ENCODE measurements at places on chromosomes 2 and 18.

DNA sequence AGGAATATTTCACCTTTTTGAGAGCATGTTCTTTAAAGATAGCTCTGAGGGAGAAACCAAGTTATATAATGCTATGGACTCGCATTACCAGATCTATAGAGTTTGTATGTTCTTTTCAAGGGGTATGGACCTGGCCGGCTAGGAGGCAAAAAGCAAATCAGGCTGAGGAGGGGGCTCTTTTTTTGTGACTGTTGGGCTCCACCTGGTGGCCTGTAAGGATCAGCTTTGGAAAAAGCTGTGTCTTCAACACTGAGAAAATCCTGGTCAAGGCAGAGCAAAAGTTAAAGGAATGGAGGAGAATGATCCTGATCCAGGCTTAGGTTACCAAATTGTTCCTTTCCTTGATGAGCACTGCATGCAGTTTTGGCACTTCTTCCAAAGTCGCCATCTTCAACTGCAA lies 180.5 kb downstream of the DIS3L2 start:
- no peak for DNase-seq

GRCh38 chr18:79982736-79983135 lies 5.6 kb downstream of the TXNL4A start:
- DNase-seq, result peak; percentile 72

DNA sequence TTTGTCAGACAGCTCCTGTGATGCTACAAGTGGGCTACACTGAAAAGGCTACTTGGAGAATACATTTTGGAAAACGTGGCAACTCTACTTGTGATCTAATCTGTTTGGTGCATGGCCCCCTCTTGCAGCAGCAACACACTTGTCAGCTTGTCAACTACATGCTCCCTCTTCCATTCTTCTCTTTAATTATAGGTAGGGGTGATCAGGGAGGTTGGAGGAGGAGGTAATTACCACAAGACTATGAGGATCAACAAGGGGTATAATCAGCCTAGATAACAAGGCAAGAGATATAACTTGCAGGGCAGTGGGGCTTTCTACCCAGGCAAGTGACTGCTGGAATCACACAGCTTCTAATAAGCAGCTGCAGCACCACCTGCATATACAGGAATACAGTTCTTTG lies 104.9 kb downstream of the ACVR1 start:
- DNase-seq, result no peak

GRCh38 chr18:50374220-50374752 lies 560 bp upstream of the SKA1 start:
- DNase-seq, result no peak

DNA sequence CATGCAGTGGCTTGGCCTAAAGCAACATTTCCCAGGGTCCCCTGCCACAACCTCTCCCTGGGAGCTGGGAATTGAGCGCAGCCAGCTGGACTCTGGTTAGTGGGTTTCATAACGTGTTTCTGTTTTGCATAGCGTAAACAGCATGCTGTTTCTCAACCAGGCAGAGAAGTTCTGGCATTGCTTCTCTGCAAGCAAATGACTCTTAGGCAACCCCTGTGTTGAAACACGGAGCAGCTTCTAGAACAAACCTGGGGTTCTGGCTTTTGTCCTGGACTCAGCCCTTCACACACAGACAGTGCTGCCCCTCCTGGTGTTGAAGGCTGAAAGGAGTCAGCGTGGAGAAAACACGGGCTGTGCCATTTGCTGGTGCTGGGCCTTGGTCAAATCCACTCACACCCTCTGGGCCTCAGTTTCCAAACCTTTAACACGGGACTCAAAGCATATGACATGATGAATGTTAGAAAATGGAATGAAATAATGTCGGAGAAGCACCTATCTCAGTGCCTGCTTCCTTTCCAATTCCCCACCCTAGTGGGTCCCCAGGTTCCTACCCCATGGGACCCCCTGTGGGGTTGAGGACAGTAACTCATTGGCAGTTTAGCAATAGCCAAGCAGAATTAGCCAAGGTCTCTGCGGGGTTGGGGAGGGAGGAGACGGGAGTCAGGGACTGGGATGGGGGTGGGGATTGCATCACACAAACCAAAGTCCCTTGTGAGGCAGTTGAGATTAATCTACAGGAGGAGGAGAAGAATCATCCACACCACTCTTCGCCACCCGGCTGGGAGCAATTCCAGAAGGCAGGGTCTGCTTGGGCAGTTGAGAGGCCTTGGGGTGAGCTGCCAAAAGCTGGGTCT lies 30.2 kb upstream of the IL1R2 start:
- peak; percentile 99 for DNase-seq

Measured in HL-60 (cell line).